ENCODE measurements at places on chromosomes 16 and 17. TPM values are rescaled to one million over a fixed set of nuclear protein-coding genes. Genes with fewer than 3 reads are reported as not detected.

PIK3R5 gene
- total RNA-seq, result 4.6 TPM

MYADML2 gene
- total RNA-seq, result not detected

SLC9A5 gene
- total RNA-seq, result 0.26 TPM

DPEP1 gene
- 147 TPM for total RNA-seq

DNA sequence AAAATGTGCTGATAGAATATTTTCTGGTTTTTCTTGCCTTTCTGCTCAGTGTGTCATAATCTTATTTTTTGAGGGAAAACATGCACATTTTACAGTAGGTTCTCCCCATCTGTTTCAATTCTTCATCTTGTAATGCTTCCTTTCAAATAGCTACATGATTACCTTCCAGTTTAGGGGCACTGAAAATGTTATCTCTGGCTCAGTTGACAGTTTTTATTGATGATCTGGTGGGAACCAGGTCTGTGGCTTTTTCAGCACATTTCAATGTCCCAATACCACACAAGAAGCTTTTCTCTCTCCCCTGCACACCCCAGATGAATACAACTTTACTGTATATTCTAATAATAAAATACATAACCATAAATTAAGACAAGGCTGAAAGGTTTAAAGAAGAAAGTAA lies 36.5 kb downstream of the FTO start:
- peak overlapping the region; percentile 3 for H3K27ac ChIP-seq
- H3K4me1 ChIP-seq, result peaks cover 17% of the 10 kb centered on the region
- H3K36me3 ChIP-seq, result no peaks in the 10 kb centered on the region

- no peak for DNase-seq
- no peak overlapping the region for H3K27ac ChIP-seq
- H3K27me3 ChIP-seq, result no peaks in the 10 kb centered on the region
These were observed 12.2 kb downstream of the N4BP1 start for GRCh38 chr16:48597563-48598387.

DNA sequence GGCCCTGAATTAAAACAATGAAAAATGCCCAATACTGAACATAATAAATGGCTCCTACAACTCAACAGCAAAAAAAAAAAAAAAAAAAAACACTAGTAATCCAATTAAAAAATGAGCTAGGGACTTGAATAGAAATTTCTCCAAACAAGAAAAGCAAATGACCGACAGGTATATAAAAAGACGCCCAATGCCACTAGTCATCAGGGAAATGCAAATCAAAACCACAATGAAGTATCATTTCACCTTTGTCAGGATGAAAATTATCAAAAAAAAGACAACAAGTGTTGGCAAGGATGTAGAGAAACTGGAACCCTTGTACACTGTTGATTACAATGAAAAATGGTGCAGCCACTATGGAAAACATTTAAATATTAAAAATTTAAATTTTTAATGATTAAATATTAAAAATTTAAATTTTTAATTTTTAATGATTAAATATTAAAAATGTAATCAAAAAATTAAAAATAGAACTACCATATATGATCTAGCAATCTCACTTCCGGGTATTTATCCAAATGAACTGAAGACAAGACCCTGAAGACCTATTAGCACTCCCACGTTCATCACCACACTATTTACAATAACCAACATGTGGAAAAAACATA lies 28.1 kb downstream of the BBS2 start:
- peaks cover 6% of the 10 kb centered on the region for H3K36me3 ChIP-seq
- H3K27me3 ChIP-seq, result no peaks in the 10 kb centered on the region
- H3K4me3 ChIP-seq, result no peak overlapping the region
- no peak for DNase-seq
- no peak overlapping the region for H3K27ac ChIP-seq
- H3K4me1 ChIP-seq, result no peaks in the 10 kb centered on the region

GRCh38 chr16:24052329-24053098 lies 203.6 kb upstream of the CACNG3 start:
- no peak overlapping the region for H3K27ac ChIP-seq
- H3K4me3 ChIP-seq, result no peak overlapping the region
- H3K4me1 ChIP-seq, result no peaks in the 10 kb centered on the region
- no peak for DNase-seq

- H3K4me3 ChIP-seq, result no peak overlapping the region
- no peak for DNase-seq
- H3K4me1 ChIP-seq, result peaks cover 9% of the 10 kb centered on the region
- H3K27me3 ChIP-seq, result no peaks in the 10 kb centered on the region
- no peaks in the 10 kb centered on the region for H3K36me3 ChIP-seq
These were observed 35.0 kb downstream of the ENGASE start for GRCh38 chr17:79109584-79109983.

DNA sequence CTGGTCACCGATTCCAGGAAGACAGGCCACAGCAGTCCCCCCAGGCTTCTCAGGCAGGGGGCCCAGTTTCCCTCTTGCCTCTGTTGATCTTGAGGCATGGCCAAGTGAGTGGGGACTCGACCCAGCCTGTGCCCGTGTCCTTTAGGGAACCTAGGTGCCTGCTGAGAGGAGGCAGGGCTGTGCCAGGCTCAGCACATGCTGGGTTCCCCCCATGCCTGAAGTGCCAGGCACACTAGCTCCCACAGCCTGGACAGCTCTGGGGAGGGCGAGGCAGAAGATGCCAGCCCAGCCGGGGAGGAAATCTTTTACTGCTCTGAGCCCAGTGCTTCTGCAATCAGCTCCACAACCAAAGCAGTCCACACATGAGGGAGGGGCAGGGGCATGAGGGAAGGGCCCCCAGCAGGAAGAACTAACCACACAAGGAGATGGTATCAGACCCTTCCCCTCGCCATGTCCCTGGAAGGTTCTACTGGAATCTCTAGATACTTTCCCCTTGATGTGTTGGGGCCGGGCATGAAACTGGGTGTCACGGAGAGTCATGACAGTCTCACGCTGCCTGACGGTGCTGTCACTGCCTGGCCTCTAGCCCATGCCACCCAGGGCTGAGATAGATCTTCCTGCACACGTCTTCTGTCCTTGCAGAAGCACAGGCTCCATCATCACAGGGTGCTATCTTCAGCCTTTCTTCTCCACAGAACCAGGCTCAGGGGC lies 25.5 kb downstream of the MYO18A start:
- no peaks in the 10 kb centered on the region for H3K27me3 ChIP-seq
- H3K36me3 ChIP-seq, result no peaks in the 10 kb centered on the region
- peak; percentile 39 for DNase-seq
- H3K4me1 ChIP-seq, result peaks cover 80% of the 10 kb centered on the region

GRCh38 chr17:72539981-72540897 lies 419.4 kb downstream of the SOX9 start:
- DNase-seq, result peak; percentile 75
- H3K36me3 ChIP-seq, result no peaks in the 10 kb centered on the region
- H3K27ac ChIP-seq, result no peak overlapping the region
- peaks cover 12% of the 10 kb centered on the region for H3K4me1 ChIP-seq
- H3K27me3 ChIP-seq, result no peaks in the 10 kb centered on the region
- H3K4me3 ChIP-seq, result no peak overlapping the region

DNA sequence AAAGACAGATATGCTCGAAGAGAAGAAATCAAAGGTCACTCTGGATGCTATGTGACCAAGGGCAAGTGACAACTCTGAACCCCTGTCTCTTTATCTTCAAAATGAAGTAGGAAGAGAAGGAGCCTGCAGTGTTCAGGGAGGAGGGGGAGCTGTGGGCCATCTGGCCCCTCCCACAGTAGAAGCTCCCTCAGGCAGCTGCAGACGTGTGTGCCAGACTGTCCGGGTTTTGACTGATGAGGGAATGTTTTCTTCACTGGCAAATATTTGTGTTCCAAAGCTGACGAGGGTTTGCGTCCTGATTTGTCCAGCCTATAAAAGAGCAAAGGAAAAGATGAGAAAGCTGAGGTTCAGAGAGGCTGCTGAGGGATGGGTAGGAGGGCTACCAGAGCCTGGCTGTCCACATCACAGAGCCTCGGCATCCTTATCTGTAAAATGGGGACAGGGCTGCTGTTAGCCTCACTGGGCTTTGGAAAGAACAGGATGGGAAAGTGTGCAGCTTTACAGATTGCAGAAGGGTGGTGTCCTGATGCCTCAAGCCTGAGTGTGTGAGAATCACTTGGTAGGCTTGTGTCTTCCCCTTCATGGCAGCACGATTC lies 1.8 kb upstream of the GINS2 start:
- H3K36me3 ChIP-seq, result no peaks in the 10 kb centered on the region
- peak; percentile 34 for DNase-seq
- H3K4me1 ChIP-seq, result peaks cover 23% of the 10 kb centered on the region
- no peak overlapping the region for H3K4me3 ChIP-seq

- H3K36me3 ChIP-seq, result no peaks in the 10 kb centered on the region
- H3K27me3 ChIP-seq, result no peaks in the 10 kb centered on the region
- no peak overlapping the region for H3K27ac ChIP-seq
- DNase-seq, result no peak
- no peak overlapping the region for H3K4me3 ChIP-seq
- no peaks in the 10 kb centered on the region for H3K4me1 ChIP-seq
These were observed 59.6 kb downstream of the HS3ST4 start for GRCh38 chr16:25751230-25751835.

Data from body of pancreas (tissue), 4 donors.